ENCODE measurements at places on chromosomes 2 and 18.

DNA sequence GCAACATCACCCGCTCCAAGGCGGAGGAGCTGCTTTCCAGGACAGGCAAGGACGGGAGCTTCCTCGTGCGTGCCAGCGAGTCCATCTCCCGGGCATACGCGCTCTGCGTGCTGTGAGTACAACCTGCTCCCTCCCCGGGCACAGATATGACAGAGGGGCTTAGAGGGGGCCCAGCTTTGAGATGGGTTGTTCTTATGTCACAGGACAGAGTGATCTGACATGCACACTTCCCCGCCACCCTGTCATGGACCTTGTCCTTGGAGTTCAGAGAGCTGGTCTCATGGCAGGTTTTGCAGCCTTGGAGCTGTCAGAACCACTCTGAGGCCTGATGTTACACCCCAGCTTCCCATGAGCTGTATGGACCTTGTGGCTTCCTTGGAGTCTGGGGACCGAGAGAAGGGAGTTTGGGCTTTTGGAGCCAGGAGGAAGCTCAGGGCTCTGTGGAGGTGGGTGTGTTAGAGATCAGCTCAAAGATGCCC lies 398 bp downstream of the INPP5D start:
- DNase-seq = no peak

DNA sequence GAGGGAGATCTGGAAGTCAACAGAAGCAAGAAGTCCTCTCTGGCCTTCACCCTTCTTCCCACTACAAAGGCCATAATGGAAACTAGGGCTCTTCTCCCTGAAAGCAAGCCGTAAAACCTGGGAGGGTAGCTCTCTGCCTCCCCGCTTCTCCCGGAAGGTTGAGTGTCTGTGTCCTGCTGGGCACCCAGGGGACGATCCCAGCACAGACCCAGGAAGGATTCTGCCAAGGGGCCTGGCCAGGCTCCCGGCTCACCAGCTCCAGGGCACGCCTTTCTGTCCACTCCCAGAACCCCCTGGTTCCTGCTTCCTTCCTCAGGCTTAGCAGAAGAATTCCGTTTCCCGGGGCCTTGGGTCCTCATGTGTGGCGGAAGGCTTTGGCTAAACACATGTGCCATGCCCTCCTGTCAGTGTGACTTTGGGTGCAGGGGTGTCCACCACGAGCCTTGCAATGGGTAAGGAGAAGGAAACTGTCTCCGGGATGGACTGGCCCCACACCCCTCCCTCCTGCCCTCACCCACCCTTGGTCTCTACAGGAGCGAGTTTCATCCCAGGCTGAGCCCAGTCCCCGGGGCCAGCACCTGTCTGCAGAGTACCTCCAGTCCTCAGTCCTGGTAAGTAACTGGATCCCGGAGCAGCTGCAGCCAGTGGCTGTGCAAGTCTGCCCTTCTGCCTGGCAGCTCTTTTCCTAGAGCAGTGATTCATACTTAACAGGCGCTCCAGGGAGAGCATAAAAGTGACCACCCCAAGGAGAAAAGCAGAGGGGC lies 135.8 kb downstream of the TPO start:
- DNase-seq = no peak

DNA sequence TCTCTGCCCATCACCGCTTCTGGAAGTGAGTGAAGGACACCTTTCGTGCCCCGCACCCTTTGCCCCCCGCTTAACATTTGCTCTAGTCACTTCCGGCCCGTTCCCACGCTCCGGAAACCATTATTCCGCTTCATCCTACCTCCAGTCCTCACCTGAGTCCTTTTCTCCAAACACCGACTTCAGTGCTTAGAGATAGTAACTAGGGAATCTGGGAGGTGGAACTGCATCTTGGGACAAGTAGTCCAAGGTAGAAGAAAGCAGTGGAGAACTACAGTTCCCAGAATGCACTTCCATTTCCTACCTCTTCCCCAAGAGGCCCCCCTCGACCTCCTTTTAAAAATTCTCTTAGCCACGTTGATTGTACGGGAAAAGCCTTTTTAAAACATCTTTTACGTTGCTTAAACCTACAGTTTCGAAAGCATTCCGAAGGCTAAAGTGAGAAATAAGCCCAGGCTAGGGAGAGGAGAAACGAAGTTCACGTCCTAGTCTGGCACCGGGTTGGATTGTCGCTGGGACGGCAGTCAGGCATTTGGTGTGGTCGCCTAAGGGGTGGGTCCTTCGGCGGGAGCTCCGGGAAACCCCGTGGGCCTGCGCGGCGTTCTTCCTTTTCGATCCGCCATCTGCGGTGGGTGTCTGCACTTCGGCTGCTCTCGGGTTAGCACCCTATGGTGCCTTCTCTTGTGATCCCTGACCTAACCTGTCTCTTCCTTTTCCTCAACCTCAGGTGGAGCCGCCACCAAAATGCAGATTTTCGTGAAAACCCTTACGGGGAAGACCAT lies at the start of the genes CLHC1 and RPS27A:
Gene CLHC1, minus strand, starts transcription at position 210 of the 779 bp plus-strand sequence. CDS start 9,882 bp downstream, outside the sequence.
Gene RPS27A, plus strand, starts transcription at position 605 of the 779 bp plus-strand sequence. Its CDS starts 137 bp downstream, at position 742.
- peak; percentile 93 for DNase-seq

- DNase-seq = no peak
Observed at GRCh38 chr2:163652751-163653150, 83.1 kb downstream of the FIGN start.

DNA sequence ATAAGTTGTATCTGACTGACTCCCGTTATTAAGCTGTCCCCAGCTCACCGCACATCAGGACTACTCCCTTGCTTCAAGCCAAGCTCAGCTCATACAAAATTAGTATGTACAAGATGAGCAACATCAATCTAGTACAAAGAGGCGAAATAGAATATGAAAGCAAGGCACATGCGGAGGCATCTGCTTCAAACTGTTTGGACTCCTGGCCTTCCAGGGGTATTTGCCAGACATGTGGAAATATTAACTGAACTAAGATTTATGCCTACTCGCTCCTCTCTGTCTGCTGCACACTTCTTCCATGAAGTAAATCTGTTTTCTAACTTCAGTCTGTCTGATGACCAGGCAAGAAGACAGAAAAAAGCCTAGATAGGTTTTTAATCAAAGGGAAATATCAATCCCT lies 499.8 kb downstream of the PID1 start:
- no peak for DNase-seq

- no peak for DNase-seq
Observed at GRCh38 chr18:407191-407590, 93.3 kb downstream of the COLEC12 start.

GRCh38 chr2:205352593-205352992 lies 329.7 kb upstream of the NRP2 start:
- DNase-seq = no peak

DNA sequence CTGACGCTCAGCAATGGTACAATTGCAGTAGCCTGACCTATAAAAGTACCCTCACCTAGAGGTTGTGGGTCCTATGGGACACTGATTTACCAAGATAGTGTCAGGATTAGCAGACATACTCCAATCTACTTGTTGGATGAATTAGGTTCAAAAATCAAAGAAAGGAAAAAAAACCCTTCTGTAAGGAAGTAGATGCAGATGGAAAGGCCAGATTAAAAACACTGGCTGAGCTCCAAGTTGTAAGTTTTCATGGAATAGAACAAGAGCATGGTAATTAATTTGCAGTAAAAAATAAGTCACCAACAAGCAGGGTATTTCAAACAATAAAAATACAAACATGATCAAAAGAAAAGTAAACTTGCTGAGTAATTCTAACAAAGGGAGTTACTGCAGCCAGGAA lies 26.4 kb downstream of the IDH1 start:
- DNase-seq = no peak

GRCh38 chr18:58158008-58158407 lies 114.0 kb downstream of the NEDD4L start:
- no peak for DNase-seq

Measured in central memory CD4-positive, alpha-beta T cell (primary cell).